ENCODE measurements at places on chromosomes 5 and 9.

DNA sequence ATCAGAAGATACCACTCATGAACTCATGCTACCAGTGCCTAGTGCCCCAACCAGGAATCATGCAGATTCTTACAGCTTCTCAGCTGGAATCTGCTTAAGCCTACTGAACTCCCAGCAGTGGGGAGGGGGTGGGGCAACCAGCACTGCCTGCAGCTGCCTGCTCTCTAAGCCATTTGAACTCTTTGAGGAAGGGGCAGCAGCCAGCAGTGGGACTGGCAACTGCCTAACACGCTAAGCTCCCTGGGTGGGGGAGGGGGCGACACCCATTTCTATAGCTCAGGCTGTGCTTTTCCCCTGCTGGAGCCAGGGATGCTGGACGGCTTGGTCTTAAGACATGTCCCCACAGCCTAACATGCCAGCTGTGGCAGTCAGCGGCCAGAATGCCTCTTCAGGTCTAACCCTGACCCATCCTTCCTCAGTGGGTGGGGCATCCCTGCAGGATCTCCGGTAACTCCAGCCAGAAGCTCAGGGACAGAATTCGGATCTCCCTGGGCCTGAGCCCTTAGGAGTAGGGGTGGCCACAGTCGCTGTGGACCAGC, 889.7 kb downstream of the CDH9 start:
- no peak for DNase-seq

DNA sequence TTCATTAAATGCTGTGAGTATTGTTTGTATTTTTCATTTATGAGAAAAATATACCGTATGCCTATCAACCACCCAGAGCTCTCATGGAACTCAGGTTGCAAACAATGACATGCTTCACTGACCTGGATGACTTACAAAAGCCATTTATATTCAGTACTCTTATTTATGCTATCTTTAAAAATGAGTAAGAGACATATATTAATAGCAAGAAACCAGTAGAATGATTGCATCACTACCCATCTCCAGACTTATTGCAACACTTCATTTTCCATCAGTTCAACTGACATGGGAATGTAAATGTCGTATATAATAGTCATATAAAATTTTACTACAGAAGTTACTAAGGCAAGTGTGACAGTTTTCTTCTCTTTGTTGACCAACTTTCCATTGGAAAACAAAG, 69.1 kb downstream of the OTP start:
- DNase-seq = no peak

- no peak for DNase-seq
These were observed 81.3 kb downstream of the SH3GL2 start for GRCh38 chr9:17660158-17660557.

GRCh38 chr9:104417296-104417695, 86.8 kb upstream of the OR13F1 start:
- DNase-seq = no peak

DNA sequence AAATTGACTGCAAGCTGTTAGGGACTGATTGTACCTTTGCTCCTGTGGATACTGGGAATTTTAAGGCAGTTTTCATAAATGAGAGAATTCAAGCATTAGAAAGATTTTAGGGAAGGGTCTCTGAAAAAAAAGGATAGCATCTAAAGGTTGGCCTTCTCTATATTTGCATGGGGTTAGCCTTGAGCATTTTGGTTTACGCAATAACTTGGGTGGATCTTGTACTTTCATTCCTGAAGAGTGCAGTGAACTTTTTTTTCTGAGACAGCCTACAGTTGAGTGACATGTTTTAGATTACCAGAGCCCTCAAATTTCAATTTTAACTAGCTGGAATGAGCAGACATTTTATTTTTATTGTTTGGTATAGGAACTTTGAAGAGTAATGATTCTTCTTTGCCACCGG, 91.6 kb upstream of the NR3C1 start:
- DNase-seq = no peak
